ENCODE measurements at places on chromosomes 16 and 17.

DNA sequence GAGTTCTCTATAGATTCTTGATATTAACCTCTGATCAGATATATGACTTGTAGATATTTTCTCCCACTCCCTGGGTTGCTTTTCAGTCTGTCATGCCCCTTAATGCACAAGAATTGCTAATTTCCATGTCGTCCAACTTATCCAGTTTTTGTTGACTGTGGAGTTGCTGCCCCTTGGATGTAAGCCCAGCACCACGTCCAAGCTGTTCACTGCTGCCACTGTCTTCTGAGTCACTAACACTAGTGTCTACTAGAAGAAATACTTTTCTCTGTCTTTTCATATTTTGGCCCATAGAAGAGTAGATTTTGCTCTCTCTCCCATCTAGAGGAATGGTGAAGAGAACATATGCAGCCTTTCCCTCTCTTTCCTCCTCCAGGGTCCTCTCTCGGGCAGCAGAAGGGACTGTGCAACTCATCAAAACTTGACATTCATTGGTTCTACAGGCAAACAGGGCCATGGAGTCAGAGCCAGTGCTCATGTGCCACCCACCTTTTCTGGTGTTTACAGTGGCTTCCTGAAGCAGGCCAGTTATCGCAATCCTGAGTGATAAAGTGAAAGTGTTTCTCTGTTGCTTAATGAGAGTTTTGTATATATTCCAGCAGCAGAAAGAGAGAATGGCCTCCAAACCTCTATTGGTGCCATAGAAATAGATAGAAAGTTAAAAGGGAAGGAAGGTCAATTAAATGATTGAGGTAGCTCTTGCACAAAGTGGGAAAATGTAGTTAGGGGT is 22.6 kb upstream of the PMP22 start:
- no peak for DNase-seq

- no peak for DNase-seq
Measured at GRCh38 chr16:57838161-57838560, 35.9 kb upstream of the KIFC3 start.

- DNase-seq = no peak
Measured at GRCh38 chr17:39926588-39927100, 757 bp downstream of the ORMDL3 start.

DNA sequence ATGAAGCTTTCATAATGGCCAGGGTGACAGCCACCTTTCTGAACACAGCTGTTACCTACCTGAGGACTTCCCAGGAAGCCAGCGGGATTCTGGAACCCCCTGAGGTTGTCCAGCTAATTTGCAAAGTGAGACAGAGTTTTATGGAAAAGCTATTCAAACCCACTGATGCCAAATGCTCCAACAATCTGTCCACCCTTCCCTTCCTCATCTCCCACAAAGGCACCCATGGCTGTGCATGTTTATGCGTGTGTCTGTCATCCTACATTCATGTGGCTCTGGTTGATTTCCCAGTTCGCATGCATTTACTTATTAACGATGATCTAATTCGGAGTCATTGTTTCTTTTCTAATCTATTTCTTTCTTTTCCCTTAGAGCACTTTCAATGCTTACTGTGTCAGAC is 217.1 kb downstream of the SLC39A11 start:
- DNase-seq = no peak

GRCh38 chr16:55082591-55082976 is 151.9 kb downstream of the IRX5 start:
- DNase-seq = no peak

DNA sequence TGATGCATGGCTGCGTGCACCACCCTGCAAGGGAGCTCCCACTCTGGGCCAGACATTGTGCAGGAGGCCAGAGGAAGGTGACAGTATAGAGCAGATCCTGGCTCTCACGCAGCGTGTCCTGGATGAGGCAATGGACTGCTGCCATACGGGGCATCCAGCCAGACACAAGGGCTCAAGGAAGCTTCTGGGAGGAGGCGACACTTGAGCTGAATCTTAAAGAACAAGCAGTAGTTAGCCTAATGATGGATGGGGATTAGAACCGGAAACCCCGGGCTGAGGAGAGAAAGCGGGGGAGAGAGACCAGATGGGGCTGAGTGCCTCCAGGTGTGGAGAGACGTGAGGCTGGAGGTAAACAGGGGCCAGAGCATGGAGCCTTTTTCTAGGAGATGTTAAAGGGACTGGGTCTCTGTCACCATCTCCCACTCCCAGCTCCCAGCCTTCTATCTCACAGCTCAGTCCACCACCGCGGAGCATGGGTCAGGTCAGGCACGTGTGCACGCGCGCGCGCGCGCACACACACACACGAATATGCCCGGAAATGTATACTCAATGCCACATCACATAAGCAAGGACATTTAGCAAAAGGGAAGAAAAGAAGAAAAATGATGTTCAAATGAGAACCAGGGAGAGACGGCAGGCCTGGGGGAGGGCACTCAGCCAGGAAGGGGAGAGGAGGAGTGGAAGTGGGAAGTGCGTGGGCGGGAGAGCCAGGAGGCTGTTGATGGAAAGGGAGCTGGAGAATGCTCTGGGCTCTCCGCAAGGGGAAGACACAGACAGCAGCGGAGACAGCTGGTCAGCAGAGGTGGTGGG is 46.3 kb downstream of the CCDC42 start:
- DNase-seq = no peak

- DNase-seq = no peak
Measured at GRCh38 chr16:30342751-30343490, 12.2 kb downstream of the CD2BP2 start.

DNA sequence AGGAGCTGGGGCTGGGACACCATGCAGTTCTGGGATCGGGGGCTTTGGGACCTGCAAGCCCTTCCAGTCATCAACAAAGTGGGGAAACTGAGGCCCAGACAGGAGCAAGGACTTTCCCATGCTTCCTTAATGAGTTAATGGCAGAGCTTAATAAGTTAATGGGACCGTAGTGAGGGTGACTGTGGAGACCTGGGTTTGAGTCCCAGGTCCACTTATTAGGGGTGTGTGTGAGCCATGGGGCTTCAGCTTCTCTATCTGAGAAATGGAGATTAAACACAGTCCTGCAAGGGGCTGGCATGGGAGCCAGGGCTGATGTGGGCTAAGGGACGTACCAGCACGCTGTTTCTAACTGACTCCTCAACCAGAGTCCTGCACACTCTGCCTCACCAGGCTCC is 41.7 kb upstream of the NKD1 start:
- no peak for DNase-seq

DNA sequence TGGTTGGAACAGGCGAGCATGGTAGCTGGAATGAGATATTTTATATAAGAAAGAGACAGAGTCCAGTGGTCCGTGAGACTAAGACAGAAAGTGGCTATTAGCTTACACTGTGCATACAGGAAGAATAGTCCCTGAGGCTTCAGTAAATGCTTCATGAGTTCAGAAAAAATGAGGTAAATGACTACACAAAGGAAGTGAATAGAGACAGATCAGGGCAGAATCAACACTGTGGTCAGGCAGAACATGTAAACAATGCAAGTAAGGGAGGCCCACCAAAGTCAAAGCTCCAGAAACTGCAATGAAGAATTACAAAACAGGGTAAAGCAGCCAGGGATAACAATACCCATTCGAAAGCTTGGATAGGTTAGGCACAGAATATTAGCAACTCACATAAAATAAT is 4.8 kb downstream of the ABCA10 start:
- no peak for DNase-seq

GRCh38 chr16:2237102-2237482 is 848 bp downstream of the DNASE1L2 start:
- DNase-seq = no peak

DNA sequence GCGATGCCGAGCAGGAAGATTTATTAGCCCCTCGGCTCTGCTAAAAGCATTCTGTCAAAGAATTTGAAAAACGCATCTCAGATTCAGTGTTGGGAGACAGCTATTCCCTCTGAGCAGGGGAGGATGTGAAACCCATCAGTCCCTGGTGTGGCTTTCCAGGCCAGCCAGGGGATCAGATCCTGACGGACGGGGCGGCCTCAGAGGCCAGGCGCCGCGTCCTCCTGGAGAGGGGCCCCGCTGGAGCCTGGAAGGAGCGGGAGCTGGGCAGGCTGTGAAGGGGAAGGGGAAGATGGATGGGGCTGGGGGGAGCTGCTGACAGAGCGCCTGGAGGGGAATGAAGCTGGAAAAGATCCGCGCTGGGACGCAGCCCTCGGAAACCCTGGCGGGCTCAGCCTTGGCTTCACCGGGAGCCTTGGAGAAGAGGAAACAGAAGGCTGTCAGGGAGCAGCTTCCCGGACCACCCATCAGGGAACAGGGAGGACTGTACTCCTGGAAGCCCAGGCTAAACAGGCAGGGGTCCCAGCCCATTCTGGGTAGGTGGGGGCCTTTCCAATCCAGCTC is 358.0 kb downstream of the C16orf95 start:
- no peak for DNase-seq

GRCh38 chr16:11994143-11995119 is 17.9 kb downstream of the SNX29 start:
- DNase-seq = peak; percentile 74

DNA sequence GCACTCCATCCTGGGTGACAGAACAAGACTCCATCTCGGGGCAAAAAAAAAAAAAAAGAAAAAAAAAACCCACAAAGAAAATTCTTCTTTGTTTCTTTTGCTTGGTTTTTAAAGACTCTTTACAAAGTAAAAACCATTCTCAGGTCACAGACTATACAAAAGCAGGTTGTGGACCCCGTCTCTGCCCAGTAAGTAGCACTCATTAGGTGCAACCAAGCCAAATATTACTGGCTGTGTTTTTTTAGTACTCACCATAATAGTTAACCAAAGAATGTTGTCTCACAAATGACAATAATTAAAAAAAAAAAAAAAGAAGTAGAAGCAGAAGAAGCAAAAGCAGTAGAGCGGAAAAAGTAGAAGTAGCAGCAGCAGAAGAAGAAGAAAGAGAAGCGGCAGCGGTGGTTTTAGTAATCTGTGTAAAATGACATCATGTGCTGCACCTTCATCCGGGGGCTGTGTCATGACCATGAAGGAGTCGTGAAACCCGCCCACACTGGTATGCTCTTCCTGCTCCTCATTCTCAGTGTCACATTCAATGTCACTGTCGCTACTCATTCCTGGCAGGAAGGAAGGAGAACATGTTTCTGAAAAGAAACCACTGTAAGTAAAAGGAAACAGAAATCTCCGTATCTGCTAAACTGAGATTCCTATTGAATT is 105.4 kb downstream of the TRIM37 start:
- DNase-seq = peak; percentile 79

DNA sequence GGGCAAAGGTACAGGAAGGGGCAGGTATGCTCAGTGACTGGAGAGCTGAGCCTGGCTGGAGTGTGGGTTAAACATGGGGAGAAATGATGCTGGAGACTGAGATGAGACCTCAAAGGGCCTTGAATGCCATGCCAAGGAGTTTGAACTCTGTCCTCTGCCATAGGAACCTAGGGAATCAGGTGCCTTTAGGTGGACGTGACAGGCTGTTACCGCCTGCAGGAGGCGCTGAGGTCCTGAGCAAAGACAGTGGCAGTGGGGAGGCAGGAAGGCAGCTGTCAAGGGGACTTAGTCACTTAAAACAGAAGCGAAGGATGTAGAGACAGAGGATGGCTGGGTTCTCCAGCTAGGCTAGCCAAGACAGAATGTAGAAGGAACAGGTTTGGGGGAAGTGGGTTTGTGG is 9.1 kb downstream of the PSMB3 start:
- DNase-seq = peak; percentile 28

DNA sequence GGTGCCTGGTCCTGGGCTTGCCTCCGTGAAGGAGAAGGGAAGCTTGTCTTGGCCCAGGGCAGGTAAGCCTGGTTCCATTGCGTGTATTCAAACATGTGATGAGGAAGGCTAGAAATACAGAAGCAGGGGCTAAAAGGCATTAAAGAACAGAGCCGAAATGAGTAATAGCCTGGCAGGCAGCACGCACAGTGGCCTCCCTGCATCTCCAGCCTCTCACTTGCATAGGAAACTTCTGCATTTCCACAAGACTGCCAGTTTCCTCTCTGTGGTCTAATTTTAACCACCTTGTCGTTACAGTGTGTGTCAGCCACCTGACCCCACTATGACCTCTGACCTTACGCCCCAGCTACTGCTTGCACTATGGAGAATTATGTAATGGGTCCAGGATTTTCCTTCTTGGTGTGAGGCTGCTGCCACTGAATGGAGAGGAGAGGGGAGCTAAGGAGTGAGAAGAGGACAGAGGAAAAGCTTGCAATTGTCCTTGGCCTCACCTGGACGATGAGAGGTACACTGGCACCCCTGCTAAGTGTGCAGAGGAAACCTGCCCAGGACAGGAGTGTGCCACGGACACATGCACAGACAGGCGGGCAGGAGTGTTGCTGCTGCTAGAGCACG is 32.8 kb downstream of the HIC1 start:
- DNase-seq = no peak

DNA sequence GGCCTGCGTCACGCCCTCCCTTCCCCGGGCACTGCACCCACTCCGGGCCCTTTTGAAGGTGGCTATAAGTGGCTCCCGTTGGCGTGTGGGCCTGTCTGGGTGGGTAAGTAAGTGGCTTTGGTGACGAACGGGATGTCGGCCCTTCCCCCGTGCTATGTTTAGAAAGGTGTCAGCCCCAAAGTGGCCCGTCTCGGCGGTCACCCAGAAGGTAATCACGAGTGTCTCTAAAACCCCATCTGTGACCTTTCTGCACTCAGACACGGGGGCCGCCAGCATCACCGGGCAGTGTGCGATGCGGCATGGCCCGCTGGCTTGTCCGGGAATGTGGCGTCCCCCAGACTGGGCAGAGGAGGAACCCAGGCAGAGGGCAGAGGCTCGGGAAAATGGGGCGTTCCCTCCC is 88.2 kb downstream of the IRX5 start:
- DNase-seq = no peak

DNA sequence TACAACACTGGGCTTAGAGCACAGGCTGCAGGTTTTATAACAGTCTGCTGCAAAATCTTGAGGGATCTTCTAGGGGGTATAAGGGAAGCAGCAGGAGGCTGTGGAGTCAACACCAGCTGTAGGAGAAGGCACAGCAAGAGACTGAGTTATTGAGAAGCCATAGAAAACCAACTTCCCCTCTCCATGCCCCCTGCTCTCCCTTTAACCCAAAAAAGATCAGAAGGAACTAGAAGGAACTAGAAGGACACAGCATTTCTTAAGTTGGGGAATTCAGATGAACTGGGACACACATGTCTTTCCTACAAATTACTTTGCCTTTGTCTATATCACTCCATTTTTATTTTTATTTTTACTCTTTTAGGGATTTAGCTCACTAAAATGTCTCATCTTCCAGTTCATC is 6.2 kb upstream of the CCL18 start:
- no peak for DNase-seq

DNA sequence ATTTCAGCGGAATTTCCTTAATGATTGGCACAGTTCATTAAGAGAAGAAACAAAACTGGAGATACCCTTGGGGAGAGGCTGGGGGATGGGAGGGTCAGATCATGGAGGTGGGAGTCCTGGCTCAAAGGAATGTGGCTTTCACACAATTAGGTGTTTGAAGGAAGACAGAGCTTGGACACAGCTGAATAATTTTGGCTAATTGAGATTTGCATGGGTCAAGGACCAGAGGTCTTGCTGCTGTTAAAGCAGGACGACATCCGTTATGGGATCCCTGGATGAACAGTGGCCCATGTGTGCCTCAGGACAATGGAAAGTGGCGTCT is 160.3 kb downstream of the HS3ST3B1 start:
- DNase-seq = no peak

GRCh38 chr16:86598607-86599565 is 20.5 kb downstream of the FOXL1 start:
- DNase-seq = no peak

Measured in RCC 7860 (cell line).